ENCODE measurements at places on chromosomes 4 and X.

DNA sequence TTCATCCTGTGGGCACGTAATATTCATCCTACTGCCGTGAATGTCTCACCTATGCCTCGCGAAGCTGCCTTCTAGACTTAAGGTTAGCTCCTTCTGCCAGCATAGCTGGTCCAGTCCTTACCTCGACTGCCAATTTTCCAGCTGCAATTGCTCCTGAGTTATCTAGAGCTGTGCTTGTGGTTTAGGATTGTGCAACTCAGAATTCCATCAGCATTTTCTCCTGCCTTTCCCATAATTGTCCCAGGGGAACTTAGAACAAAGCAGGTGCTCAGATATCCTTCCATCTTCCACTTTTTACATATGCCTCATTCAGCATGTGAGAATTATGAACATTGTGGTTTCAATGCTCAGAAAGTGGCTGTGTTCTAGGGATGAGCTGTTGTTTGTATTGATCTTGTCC, 131.4 kb upstream of the ADGRL3 start:
- no peak for DNase-seq

GRCh38 chr4:26432419-26432818, 57.9 kb downstream of the CCKAR start:
- DNase-seq, result no peak

- no peak for DNase-seq
Observed at GRCh38 chr4:53734584-53735353, 143.5 kb upstream of the LNX1 start.

DNA sequence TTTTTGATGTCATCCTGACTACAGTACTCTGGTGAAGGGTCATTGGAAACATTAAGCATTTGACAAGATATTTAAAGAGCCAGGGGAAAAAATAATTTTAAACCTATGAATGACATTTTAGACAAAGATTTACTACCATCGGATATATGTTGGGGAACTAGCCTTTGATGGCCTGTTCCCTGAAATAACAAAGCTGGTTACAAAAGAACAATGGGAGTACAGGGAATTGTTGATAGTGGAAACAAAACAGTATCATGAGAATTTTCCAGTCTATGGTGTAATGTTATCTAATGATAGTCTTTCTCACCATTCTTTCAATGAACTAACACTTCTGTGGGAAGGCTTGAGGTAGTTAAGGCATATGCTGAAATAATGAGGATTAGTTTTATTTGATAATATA, 125.9 kb upstream of the KLHL4 start:
- no peak for DNase-seq

Data from NCI-H526 treated with DMSO at 0.1 percent for 48 hours (cell line).